ENCODE measurements at places on chromosomes 11 and 22. TPM values are rescaled to one million over a fixed set of nuclear protein-coding genes. Genes with fewer than 3 reads are reported as not detected.

DNA sequence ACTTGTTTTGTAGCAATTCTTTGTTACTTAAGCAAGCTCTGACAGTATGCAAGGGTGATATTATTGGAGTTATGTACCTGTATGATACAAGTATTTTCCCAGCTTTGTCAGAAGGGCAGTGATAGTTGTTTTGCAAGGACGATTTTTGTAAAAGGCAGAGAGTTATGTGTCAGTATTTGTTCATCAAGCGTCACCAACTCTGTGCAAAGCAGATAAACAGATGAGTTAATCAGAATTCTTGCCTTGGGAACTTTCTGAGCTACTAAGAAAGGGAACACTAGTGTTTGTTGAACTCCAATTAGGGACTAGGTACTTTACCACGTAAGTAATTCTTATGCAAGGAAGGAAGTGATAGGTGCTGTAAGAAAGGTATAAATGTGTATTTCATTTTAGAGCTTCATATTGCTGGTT is 1.4 kb downstream of the USP47 start:
- no peak for DNase-seq

DNA sequence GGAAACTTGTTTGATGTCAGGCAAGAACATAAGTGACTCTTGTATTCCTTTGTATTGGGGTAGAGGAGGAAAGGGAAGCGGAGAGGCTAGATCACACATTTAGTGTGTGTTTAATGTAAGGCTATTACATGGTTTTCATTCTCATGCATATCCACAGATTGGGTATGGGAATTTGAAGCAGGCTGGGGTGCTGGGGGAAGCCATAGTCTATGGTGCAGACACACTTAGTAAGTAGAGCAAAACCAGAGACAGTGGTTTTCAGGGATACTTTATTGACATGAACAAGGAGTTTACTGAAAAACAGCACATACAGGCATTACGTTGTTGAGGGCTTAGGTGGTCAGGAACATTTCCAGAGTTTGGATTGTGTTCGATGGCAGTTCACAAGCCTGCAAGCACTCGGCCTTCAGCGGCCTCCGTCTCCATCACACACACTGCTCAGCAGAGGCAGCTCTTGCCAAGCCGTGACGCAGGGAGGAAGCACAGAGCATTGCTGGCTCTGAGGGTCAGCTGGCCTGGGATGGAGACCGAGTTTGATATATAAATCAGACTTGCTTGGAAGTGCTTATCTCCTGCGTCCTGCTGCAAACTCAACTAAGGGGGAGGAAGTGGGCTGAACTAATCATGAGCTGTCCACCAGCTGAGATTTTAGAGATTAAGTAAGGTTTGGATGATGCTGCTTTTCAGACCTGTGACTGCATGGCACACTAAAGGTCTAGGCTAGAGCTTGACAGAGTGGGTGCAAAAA is 25.3 kb downstream of the SCN3B start:
- DNase-seq: no peak

- DNase-seq: no peak
Measured at GRCh38 chr11:126834149-126834548, 166.4 kb downstream of the KIRREL3 start.

- DNase-seq: no peak
Measured at GRCh38 chr11:75790986-75791385, 22.4 kb downstream of the DGAT2 start.

DNA sequence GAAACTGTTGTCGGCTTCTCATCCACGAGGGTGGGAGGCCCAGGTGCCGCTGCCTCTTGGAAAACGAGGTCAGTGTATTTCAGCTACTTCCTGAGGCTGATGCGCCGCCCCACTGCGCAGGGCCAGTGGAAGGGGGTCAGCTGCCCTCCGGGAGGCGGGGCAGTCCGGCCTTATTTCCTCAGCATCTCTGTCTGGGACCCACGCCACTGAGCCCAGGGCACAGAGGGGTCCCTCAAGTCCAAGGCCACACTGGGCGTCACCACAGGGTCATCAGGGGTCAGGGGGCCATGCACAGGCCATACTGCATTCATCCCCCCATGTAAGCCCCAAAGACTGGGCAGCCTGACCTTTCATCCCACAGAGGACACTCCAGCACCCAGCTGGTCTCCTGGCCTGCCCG is 12.1 kb downstream of the RTN4R start:
- DNase-seq: no peak

DNA sequence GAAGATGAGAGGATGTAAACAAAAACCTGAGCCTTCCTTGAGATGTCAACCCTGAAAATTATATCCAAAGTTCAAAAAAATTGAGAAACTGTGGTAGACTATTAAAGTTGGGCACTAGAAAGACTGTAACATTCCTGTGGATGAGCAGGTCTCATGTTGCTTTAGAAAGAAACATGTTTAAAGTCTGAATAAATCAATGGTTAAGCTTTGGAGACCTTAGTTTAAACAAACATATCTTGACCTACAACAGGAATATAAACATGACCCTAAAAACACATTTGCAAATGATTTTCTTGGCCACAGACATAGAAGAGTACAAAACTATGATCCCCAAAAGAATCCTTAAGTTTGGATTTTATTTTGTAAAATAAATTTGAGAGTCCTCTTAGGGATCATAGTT is 38.1 kb upstream of the PCF11 start:
- no peak for DNase-seq

GRCh38 chr11:34755671-34756070 is 134.8 kb downstream of the EHF start:
- DNase-seq: no peak

GRCh38 chr11:94550513-94550912 is 6.8 kb downstream of the FUT4 start:
- no peak for DNase-seq

- DNase-seq: no peak
Measured at GRCh38 chr22:37638391-37639069, 939 bp upstream of the SH3BP1 start.

DNA sequence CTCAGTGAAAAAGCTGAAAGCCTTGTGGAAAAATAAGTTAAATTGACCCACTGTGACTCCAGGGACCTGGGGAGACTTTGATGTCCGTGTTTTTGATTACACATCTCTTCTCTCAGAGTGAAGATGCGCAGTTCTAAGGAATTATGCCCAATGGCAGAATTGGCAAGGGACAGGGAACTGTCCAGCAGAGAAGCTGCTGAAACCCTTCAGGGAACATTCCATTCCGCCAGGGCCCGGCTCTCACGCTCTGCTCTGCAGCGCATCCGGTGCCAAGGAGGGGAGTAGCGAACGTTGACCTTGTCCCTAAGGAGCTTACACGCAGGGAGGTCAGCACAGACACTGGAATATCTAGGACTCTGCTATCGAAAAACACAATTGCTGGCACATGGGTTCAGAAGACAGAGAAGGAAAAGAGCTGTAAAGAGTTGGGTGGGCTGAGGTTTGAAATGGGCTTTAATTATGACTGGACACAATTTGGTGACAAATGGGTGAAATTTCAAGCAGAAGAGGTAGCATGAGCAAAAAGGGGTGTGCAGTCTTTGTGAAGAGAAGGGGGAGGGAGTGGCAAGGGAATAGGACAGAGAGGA is 64.5 kb upstream of the B3GAT1 start:
- DNase-seq: no peak

DNA sequence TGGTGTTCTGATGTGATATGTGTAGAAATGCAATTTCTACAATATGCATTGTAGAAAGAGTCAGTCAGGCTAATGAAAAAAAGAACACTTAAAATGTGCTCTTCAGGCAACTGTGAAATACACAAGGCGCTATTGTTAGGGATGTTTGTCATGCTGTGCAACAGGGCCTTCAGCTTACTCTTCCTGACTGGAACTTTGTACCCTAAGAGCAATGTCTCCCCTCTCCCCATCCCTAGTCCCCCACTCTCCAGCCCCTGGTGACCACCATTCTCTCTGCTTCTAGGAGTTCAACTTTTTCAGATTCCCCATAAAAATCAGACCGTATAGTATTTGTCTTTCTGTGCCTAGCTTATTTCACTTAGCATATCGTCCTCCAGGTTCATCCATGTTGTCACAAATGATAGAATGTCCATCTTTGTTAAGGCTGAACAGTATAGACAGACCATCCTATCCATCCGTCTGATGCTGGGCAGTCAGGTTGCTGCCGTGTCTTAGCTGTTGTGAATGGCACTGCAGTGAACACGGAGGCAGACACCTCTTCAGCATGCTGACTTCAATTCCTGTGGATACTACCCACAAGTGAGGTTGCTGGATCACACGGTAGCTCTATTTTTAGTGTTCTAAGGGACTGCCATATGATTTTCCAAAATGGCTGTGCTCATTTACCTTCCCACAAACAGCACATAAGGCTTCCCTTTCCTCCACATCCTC is 10.7 kb downstream of the NDUFV1 start:
- no peak for DNase-seq

DNA sequence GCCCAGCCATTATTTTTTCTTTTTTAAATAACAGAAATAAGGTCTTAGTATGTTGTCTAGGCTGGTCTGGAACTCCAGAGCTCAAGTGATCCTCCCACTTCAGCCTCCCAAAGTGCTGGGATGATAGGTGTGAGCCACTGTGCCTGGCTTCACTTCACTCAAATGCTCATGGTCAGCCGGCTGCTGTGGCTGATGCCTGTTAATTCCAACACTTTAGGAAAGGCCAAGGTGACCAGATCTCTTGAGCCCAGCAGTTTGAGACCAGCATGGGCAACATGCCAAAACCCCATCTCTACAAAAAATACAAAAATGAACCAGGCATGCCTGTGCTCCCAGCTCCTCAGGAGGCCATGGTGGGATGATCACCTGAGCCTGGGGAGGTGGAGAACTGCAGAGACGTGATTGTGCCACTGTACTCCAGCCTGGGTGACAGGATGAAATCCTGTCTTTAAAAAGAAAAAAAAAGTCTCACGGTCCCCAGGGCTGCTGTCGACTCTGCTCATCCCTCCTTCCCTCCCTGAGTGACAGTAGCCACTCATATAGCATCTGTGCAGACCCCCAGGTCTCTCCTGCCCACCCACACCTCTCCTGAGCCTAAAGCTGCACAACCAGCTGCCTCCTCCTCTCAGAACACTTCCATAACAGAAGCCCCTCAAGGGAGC is 3.6 kb downstream of the YDJC start:
- no peak for DNase-seq

DNA sequence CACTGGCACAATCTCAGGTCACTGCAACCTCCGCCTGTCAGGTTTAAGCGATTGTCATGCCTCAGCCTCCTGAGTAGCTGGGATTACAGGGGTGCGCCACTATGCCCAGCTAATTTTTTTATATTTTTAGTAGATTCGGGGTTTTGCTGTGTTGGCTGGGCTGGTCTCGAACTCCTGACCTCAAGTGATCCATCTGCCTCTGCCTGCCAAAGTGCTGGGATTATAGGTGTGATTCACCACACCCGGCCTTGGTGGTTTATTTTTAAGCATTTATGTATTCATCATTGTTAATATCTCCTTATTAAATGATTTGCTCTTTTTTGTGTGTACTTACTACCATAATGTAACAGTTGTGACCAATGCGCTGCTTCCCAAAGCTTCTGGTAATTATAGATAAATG is 171.7 kb downstream of the DDX10 start:
- no peak for DNase-seq

DNA sequence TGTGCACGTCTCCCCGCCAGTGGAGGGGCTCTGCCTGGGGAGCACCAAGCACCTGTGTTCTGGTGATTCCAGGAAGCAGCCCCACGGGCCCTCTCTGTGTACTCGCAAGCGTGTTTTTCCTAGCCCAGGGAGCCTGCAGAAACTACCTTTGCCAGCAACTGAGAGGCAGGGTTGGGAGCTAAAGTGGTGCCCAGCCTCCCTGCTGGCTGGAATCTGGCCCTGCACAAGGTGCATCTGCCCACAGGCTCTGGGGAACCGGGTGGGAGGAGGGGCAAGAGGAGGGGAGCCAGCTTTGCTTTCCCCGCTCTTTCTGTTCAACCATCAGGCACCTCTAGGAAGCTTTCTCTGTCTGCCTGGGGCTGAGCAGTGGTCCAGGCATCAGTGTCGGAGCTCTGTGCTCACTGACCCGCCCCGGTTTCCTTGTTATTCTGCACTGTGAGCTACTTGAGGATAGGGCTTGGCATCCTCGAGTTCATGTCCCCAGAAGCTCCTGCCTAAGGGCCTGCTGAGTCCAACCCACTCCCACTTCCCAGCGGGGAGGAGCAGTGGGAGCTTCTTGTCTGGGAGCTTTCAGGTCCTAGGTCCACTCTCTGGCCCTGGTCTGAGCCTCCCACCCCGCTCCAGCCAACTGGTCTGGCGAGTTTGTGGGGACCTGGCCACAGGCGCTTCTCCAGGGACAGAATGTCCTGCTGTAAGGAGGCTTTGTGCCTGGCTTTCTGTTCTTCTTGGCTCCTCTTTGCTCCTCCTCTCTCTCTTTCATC is 14.9 kb downstream of the DAGLA start:
- DNase-seq: no peak

DNA sequence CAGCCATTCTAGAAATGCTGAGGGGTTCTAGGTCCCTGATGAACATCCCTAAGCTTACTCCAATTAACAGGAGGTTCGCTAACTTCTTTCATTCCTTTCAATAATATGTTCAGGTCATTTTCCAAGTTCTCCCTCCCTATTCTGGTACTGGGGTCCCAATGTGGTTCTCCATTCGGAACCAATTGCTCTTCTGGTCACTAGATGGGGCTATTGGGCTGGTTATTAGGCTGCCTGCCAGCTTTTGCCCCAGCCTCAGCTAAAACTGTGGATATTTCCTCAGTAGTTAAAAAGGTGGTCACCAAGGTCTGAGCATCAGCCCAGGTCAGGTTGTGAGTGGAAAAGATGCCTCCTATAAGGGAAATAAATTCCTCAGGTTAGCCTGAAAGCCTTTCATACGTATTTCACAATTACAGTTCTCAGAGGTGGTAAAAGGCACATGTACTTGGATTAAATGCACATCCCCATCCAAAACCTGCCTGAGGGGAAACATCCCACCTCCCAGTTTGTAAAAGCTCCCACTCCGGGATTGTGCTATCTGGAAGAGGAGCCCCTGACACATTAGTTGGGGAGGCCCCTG is 161.1 kb upstream of the CCDC179 start:
- DNase-seq: no peak

DNA sequence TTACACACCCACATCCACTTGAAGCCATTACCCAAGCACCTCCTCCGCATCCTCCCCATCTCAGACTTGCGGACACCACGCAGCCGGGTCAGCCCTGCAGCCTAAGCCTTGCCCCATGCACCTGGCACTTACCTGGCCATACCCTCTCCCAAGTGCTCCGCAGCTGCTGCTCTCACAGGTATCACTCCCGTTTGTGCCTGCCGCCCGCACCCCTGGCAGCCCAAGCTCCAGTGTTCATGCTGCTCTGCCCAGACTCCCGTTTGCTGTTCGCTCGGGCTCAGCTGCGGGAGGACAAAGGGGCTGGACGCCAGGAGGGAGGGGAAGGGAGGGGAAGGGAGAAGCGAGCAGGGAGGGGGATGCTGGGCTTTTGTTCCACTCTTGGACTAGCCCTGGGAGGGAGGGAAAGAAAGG is at the start of gene KLHL35:
TSS of gene KLHL35 (minus strand) at position 293 of the 411 bp plus-strand sequence. CDS start 2,574 bp downstream, outside the sequence.
- no peak for DNase-seq

GRCh38 chr11:126893796-126894195 is 106.8 kb downstream of the KIRREL3 start:
- DNase-seq: no peak

KREMEN1 gene
- 0.20 TPM for total RNA-seq

CHCHD10 gene
- 64.7 TPM for total RNA-seq

CRYBB2 gene
- not detected for total RNA-seq

MMP11 gene
- 2.5 TPM for total RNA-seq

CCDC15 gene
- 1.6 TPM for total RNA-seq

CAT gene
- 37.6 TPM for total RNA-seq

CRYBB3 gene
- total RNA-seq: not detected

CARD10 gene
- 0.49 TPM for total RNA-seq

OR52A1 gene
- total RNA-seq: not detected

OLFML1 gene
- not detected for total RNA-seq

PRODH gene
- total RNA-seq: 0.70 TPM

PANX3 gene
- not detected for total RNA-seq

All from T-cell (primary cell).